ENCODE measurements at places on chromosomes 1 and 21.

- DNase-seq: no peak
Observed at GRCh38 chr1:24074196-24074595, 37.7 kb downstream of the MYOM3 start.

DNA sequence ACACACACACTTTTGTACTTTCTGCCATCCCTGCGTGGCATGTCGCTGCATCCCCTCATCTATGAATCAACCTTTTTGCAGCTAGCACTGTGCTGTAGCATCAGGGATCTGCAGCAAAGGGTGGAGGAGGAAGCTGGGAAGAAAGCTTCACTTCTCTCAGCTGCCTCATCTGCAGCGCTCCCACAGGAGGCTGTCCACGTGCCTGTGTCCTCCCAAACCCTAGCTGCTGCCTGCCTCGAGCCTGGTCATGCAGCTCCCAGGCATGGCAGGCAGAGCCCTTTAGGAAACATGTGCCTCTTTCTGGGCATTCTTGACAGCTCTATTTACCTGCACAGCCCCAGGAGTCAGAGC, 262.1 kb upstream of the SGIP1 start:
- DNase-seq: peak; percentile 46

- DNase-seq: no peak
Observed at GRCh38 chr1:180636138-180636537, 4.3 kb downstream of the XPR1 start.

GRCh38 chr21:44298301-44298700, 1.6 kb upstream of the PFKL start:
- no peak for DNase-seq

DNA sequence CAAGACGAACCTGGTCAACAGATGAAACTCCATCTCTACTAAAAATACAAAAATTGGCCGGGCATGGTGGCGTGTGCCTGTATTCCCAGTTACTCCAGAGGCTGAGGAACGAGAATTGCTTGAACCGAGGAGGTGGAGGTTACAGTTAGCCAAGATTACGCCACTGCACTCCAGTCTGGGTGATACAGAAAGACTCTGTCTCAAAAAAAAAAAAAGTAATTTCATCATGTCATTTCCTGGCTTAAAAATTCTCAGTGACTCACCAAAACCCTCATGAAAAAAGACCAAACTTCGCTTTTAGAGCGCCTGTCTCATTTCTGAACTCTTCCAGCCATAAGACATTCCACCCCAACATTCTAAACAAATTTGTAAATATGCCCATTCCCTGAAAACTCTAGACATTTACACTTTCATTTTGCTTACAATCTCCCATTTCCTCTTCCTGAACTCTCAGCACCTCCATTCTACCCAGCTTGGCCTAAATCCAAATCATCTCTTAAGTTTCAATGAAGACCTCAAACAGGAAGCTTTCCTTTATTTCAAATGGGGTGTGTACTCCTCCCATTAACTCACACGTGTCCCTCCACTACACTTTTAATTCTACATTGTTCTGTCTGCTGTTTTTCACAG, 50.5 kb upstream of the PRRC2C start:
- no peak for DNase-seq

GRCh38 chr1:200365897-200366426, 43.9 kb downstream of the ZNF281 start:
- no peak for DNase-seq

DNA sequence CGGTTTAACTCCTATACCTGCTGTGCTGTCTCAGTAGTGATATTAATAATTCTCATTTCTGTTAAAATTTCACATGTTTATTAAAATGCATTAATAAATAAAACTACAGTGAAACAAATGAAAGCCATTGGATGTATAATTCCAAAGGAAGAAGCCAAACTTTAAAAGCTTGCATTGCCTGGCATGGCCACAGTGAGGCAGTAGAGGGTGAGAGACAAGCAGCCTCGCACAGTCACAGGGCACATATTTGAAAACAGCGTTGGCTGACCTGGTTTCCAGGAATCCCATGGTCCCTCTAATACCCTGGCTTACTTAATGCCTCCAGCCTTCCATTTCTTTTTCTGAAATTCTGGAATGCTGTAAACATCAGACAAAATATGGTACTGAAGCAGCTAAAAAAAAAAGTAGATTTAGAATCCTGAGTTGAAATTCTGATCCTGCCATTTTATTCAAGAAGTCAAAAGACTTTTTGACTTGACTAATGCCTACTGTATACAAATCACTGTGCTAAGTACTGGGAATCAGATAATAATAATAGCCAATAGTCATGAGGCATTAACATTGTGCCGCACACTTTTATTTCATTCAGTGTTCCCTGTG, 6.7 kb upstream of the RNASEL start:
- DNase-seq: peak; percentile 84

GRCh38 chr1:248881261-248881660, 22.4 kb upstream of the ZNF692 start:
- DNase-seq: no peak

DNA sequence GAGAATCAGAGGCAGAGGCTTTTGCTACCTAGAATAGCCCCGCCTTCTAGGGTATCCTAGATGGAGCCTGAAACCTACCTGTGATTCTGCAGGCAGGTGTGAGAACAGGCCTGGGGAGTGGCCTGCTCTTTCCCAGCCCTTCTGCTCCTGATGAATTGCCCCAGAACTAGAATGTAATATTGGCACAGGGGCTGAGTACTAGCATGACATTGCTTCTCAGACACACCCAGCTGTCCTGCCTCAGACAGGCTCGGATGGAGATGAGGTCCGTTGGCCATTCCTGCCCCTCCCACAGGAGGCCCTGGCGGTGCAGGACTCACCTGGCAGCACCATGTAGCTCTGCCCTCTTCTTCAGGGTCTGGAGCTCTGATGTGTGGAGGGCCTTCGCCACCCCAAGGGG, 237.6 kb downstream of the GRIK3 start:
- DNase-seq: no peak

DNA sequence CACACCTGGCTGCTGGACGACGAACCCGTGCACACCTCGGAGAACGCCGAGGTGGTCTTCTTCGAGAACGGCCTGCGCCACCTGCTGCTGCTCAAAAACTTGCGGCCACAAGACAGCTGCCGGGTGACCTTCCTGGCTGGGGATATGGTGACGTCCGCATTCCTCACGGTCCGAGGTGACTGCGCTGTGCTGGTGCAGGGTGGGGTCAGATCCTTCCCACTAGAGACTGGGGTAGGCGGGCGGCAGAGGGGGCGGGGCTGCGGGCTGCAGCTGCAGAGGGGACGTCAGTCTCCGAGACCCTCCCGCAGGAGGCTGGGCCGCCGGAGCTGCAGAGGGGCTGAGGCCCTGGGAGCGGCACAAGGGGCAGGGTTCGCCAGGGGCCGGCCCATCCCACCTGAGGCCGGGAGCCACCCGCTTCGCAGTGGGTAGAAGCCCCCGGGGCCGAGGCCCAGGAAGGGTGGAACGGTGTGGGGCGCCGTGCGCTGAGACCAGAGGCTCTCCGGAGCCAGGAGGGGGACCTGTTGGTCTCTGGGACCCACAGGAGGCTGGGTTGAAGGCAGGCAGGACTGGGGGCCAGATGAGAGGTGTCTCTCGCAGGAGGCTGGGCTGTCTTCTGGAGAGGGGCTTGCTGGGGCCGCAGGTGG, 90.6 kb downstream of the TRIM11 start:
- no peak for DNase-seq

- no peak for DNase-seq
Observed at GRCh38 chr1:31390071-31390470, 17.2 kb upstream of the FABP3 start.

- no peak for DNase-seq
Observed at GRCh38 chr1:118023199-118023598, 93.7 kb downstream of the WDR3 start.

DNA sequence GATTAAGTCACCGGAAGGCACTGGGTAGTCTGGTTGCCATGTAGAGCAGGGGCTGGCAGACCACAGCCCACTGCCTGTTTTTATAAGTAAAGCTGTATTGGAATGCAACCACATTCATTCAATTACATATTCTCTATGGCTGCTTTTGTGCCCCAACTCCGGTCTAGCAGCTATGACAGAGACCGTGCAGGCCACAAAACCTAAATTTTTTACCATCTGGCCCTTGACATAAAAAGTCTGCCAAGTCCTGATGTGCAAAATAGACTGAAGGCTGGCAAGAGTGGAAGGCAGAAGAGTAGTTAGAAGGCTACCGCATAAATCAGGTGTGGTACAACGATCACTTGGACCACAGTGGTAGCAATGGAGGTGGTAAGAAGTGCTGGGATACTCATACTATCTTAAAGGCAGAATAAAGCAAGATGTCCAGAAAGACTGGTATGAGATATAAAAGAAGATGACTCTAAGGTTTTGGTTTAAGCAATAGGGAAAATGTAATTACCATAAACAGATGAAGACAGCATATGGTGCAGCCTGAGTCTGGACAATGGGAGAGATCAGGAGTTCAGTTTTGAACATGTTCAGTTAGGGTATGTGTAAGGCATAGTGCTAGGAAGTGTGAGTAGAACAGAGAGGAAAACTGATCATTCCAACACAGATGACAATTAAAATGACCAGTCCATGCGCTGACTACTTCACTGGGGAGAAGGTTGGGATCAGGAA, 37.2 kb downstream of the EGLN1 start:
- DNase-seq: no peak

DNA sequence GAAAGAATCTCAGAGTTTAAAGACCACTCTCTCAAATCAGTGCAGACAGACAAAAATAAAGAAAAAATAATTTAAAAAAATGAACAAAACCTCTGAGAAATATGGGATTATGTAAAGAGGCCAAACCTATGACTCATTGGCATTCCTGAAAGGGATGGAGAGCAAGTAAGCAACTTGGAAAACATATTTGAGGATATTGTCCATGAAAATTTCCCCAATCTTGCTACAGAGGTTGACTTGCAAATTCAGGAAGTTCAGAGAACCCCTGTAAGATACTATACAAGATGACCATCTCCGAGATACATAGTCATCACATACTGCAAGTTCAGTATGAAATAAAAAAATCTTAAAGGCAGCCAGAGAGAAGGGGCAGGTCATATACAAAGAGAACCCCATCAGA, 43.7 kb upstream of the IVNS1ABP start:
- DNase-seq: no peak

- peak; percentile 60 for DNase-seq
Observed at GRCh38 chr1:230215031-230215430, 148.0 kb downstream of the GALNT2 start.

- DNase-seq: no peak
Observed at GRCh38 chr1:245987219-245987545, 519.9 kb downstream of the SMYD3 start.

GRCh38 chr1:53328009-53328461, at the start of gene LRP8:
Gene LRP8 (minus strand): TSS chr1:53328070. CDS start chr1:53327912, 158 bp downstream.
- DNase-seq: peak; percentile 83

- no peak for DNase-seq
Observed at GRCh38 chr1:34709547-34709946, 45.3 kb upstream of the GJB5 start.

GRCh38 chr1:14240265-14240664, 358.2 kb upstream of the KAZN start:
- DNase-seq: no peak

- DNase-seq: no peak
Observed at GRCh38 chr1:116940814-116941599, 31.3 kb downstream of the PTGFRN start.

DNA sequence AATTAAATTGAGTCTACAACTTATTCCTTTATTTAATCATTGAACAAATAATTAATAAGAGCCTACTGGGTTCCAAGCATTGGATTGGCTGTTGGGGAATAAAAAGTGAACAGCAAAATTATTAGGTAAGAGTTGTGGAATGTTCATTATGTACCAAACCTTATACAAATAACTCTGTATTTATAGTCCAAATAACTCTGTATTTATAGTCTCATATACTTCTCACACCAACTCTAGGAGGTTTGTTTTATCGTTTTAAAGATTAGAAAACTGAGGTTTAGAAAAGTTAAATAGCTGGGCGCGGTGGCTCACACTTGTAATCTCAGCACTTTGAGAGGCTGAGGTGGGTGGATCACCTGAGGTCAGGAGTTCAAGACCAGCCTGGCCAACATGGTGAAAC, 40.6 kb downstream of the RGS2 start:
- DNase-seq: no peak

- no peak for DNase-seq
Observed at GRCh38 chr1:178645157-178645807, 79.8 kb upstream of the RALGPS2 start.

DNA sequence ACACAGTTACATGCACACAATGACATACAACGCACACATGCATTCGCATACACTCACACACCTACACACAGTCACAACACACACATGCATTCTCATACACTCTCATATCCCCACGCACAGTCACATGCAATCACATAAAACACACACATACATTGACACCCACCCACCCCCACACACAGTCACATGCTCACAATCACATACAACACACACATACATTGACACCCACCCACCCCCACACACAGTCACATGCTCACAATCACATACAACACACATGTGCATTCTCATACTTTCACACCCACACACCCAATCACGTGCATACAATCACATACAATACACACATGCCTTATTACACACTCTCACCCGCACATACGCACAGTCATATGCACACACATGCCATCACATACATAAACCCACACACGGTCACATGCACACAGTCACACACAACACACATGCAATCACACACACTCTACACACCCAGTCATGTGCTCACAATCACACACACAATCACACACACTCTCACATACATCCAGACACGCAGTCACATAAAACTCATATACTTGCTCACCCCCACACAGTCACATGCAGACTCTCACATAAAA, 134.3 kb downstream of the CASZ1 start:
- DNase-seq: no peak

DNA sequence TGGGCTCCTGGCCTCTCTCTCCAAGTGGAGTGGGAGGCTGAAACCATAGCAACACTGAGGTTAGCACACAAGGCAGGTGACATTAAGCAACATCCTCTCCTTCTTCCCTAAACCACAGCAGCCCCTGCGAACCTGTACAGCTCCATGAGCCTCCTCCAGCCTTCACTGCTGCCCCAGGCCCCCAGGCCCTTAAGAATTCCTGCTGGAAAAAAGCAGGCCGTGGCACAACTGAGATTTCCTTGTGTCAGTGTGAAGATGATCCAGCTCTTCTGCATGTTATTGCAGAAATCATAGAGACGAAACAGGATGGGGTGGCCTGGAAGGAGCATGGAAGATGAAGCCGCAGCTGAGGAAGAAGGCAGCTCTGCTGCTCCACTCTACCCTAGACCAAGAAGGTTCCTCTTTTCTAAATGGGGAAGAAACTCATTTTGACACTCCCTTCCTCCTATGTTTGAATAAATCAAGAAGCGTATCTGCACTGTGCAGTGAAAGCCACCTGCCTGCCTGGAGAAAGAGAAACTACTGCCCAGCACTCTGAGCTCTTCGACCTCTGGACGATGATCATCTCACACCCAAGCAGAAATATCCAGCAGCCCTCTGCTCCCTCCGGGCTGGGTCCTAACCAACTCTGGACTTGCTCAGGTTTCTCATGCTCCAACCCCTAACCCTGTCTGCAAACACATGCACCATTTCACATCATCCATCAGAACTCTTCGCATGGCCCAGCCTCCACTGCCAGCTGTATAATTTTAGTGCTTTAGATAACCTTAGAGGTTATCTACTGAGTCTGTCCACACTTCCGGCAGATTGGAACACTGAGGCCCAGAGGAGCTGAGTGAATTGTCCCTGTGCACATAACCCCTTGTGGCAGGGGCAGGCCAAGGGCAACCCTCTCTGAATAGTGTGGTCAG, 20.7 kb downstream of the SH3BP5L start:
- no peak for DNase-seq

- no peak for DNase-seq
Observed at GRCh38 chr21:45767071-45768006, 123.8 kb downstream of the PCBP3 start.

Data from head of caudate nucleus (tissue), 42 donors.